ENCODE measurements at places on chromosomes 12 and 14.

- peak; percentile 64 for DNase-seq
Observed at GRCh38 chr12:117857632-117858612, 110.9 kb downstream of the KSR2 start.

GRCh38 chr12:1853716-1854115 is 33.4 kb downstream of the LRTM2 start:
- DNase-seq: no peak

DNA sequence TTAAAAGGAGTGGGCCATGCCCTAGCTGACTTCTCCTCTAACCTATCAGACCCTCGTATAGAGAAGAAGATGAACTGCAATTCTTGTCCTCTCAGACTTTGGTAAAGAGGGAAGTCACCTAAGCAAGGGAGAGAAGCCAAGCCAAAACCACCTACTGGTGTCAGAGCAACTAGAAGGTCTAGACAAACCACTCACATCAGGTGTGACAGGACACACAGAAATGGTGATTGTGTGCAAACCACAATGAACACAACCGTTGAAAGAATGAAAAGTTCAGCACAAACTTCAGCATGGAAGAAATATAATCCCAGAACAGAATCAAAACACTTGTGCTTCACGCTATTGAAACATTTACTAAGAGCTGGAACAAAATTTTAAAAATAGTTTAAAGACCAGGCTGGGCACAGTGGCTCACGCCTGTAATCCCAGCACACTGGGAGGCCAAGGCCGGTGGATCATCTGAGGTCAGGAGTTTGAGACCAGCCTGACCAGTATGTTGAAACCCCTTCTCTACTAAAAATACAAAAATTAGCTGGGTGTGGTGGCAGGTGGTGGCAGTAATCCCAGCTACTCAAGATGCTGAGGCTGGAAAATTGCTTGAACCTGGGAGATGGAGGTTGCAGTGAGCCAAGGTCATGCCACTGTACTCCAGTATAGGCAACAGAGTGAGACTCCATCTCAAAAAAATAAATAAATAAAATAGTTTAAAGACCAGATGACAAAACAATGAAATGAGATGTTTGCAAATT is 56.2 kb upstream of the NTF3 start:
- DNase-seq: no peak

DNA sequence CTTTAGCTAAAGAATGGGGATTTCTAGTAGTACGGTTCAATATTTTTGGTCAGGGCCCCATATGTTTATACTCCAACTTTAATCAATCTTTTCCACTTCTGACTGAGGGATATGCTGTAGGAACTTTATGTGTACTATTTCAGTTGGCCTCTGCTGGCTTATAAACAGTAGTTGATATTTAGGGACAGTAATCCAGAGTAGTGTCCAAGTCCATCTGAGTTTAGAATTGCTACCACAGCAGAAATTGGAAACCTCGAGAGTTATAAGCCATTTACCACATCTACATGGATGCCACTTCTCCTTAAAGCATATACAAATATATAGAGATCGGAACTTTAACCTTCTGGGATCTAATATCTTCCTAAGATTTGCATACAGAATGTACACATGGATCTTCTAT is 11.6 kb downstream of the LPCAT3 start:
- DNase-seq: no peak

DNA sequence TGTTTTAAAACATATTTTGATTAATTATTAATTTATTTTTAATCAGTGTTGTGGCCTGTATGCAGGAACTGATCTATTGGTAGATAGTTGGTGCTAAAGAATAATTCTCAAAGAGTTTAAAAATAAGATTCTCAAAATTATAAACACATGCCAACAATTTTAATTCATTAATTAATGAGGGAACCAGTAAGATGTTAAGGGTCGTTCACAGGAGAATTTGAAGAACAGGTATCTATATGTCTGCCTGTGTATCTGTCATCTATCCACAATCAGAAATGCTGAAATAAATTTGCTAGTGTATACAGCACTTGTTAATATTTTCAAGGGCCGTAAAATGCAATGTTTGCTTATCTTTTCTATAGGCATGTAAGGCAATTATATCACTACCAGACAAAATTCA is 18.4 kb downstream of the DAAM1 start:
- no peak for DNase-seq

DNA sequence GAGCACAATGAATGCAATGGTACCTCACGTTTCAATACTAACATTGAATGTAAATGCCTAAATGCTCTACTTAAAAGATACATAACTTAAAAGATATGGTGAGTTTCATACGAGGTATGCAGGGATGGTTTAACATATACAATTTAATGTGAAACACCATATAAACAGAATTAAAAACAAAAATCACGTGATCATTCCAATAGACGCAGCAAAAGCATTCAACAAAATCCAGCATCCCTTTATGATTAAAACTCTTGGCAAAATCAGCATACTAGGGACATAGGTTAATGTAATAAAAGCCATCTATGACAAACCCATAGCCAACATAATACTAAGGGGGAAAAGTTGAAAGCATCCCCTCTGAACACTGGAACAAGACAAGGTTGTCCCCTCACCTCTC is 845.7 kb downstream of the SLC16A7 start:
- no peak for DNase-seq

GRCh38 chr14:46344327-46344937 is 307.1 kb downstream of the RPL10L start:
- DNase-seq: no peak

DNA sequence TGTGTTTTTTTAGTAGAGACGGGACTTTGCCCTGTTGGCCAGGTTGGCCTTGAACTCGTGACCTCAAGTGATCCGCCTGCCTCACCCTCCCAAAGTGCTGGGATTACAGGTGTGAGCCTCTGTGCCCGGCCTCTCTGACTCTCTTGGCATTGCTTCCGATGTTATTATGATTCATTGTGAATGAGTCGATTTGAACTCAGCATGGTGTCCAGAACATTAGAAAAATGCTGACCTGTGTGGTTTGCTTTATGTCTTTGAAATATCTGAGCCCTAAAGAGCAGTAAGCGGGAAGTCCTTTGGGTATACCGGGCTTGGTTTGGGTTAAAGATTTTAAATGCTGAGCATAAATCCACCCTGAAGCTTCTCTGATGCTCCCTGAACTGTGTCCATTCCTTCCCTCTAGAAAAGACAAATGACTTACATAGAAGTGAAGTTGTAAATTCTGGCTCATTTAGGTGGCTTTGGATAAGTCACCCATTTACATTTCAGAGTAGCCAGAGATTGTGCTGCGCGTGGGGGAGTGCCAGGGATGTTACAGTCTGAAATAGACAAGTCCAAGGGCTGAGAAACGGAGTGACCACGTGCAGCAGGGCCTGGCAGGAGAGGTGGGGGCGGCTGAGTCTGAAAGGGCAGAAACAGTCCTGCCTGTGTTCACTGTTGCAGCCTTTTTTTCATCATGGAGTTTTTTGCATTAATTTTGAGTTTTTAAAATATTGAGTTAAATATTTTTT is 39.6 kb downstream of the SLC15A4 start:
- no peak for DNase-seq

DNA sequence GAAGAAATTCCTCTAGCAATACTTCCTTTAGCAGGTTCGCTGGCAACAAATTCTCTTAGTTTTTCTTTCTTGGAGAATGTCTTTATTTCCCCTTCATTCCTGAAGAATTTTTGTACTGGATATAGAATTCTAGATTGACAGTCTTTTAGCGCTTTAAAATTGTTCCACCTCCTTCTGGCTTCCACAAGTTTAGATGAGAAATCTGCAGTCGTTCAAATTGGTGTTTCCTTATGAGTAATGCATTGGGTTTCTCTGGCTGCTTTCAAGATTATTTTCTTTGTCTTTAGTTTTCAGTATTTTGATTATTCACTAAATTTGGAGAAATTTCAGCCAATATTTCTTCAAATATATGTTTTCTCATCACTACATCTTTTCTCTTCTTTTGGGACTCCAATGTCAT is 33.3 kb upstream of the FGF6 start:
- DNase-seq: no peak

- DNase-seq: no peak
Observed at GRCh38 chr12:22275843-22276242, 58.7 kb downstream of the ST8SIA1 start.

- DNase-seq: no peak
Observed at GRCh38 chr14:61756135-61756534, 6.1 kb upstream of the SNAPC1 start.

GRCh38 chr12:108842361-108842760 is 15.0 kb downstream of the SSH1 start:
- no peak for DNase-seq

DNA sequence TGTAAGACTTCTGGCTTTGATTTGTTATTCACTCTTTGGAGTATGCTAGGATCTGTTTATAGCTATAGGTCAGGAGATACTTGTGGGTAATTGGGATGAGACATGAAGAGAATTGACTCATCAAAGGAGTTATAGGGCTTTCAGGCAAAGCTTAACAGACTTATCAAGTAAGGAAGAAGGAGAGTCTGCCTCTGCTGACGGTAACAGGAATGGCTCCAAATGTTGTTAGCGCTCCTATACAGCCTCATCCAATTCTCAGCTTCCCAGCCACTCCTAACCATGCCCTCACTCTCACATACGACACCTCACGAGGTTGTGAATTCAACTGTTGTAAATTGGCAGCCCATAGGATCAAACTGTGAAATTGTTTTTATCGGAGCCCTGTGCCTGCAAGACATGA is 140.5 kb downstream of the KCNA5 start:
- no peak for DNase-seq

DNA sequence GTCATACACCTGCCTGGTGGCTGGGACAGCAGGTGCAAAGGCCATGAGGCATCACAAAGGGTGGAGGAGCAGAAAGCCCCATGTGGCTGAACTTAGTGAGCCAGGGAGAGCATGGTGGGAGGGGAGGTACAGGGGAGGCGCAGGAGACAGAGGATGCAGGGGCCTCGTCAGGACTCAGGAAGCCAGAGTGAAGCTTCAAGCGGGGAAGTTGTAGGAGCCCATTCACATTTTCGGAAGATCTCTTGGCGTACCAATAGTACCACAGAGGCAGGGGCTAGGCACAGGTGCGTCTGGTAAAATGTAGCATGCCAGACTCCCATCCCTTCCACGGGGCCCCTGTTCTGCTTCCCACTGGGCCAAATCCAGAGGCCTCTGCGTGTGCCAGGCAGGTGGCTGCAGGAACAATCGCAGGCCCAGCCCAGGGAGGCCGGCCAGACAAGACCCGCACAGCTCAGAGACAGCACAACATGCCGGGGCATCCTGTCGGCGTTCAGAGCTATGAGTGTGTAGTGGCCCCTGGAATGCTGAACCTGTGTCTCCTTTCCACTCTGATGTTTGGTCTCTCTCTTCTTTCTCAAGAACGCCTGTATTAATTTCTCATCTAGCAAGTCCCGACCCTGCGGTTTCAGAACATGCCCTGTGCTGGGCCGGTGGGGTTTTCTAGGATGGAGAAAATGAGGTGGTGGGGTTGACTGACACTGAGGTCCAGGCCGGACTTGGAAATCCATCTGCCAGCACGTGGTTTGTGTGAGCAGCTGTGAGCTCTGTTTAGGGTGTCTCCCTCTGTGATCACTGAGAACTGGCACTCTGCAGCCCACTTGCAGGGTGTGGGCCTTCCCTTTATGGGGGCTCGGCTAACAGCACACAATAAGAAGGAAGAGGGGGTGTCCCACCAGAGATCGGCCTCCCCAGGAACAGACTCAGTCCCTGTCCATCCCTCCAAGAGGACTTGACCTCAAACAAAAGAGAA is 5.5 kb upstream of the TMEM132D start:
- DNase-seq: no peak

DNA sequence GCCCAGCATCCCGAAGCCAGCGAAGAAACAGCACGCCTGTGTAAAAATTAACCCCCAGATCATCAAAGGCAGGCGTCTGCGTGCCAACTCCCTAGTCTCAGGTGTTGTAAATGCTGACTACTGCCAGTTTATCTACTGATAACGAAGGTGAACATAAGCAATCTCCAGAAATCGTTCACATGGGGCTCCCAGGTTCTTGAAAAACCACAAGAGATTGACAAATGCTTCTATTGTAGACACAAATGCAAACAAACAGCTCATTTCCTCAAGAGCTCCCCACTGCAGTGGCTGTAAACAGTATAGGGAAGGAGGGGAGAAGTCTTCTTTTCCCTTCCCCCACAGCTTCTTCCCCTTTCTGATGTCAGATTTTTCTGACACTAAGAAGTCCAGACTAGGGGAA is 5.3 kb upstream of the PLEKHG3 start:
- no peak for DNase-seq

DNA sequence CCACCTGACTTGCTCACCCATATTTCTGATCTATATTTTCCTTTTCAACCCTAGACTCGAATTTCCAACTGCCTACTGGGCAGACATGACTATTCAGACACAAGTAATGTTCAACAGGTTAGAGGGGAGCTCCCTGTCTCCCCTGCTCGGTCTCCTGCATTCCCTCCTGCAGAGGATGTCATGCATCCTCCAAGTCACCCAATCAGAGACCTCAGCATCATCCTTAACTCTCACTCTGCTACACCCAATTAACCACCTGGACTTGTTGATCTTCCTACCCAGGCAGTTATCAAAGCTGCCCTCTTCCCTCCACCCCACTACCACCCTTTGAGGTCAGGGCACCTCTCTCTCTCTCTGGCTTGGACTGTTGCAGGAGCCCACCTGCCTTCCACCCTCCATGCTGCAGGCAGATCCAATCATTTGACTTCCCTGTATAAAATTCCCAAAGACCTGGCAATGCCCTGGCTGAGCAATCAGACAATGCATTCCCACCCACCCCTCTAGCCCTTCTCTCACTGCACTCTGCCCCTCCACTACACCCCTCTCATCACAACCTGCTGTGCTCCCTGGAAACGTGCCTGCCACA is 10.9 kb downstream of the FAIM2 start:
- DNase-seq: no peak

- DNase-seq: no peak
Observed at GRCh38 chr12:89507015-89507824, 17.4 kb downstream of the GALNT4 start.

Data from stimulated activated CD4-positive, alpha-beta T cell treated with anti-CD3 and anti-CD28 coated beads, Interleukin-2, amount 100 ng/mL, for 24 hours (primary cell).